Left renal pelvis (tissue), 4 donors: ENCODE measurements at places on chromosomes 3 and 15.

GRCh38 chr3:47186285-47186684 is 22.4 kb upstream of the SETD2 start:
- DNase-seq = no peak

- DNase-seq = no peak
Measured at GRCh38 chr3:39531665-39532064, 64.2 kb downstream of the MOBP start.

GRCh38 chr3:45337839-45338470 is 50.4 kb upstream of the LARS2 start:
- no peak for DNase-seq

DNA sequence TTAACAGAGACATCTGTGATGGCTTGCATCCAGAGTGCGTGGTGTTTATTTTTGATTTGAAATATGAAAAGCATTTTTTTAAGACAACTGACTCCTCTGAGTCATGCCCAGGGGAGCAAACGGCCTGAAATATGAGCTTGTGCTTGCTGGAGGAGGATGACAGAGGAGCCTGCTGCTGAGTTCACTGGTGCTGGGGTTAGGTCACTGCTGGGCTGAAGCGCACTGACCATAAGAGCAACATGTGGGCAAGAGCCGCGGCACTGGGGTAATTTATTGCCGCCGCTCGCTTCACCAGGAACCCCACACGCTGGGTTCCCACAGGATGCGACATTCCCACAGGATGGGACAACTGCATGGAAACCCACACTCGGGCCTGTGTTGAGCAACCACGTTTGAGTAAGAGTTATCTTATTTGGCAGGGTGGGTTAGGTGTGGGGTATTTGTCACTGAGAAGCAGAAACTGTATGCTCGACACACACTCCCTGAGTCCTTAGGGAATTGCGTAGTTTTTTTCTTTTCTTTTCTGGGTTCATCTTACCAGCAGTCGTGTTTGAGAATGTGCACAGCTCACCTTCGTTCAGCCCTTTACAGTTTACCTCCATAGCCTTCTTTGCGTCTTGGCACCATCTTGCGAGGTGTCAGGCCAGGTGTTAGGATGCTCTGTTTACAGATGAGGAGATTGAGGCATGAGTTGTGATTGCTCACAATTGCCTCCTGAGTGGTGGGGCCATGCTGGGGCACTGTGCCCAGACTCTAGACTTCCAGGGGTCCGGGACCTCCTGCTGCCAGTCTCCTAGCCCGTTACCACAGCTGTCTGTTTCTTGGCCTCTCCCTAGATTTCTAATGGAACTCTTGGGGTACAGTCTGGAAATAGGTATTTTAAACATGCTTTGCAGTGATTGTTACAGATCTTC is 60.4 kb downstream of the SMAD3 start:
- DNase-seq = no peak

GRCh38 chr15:35602836-35603235 is 56.9 kb upstream of the DPH6 start:
- DNase-seq = no peak

DNA sequence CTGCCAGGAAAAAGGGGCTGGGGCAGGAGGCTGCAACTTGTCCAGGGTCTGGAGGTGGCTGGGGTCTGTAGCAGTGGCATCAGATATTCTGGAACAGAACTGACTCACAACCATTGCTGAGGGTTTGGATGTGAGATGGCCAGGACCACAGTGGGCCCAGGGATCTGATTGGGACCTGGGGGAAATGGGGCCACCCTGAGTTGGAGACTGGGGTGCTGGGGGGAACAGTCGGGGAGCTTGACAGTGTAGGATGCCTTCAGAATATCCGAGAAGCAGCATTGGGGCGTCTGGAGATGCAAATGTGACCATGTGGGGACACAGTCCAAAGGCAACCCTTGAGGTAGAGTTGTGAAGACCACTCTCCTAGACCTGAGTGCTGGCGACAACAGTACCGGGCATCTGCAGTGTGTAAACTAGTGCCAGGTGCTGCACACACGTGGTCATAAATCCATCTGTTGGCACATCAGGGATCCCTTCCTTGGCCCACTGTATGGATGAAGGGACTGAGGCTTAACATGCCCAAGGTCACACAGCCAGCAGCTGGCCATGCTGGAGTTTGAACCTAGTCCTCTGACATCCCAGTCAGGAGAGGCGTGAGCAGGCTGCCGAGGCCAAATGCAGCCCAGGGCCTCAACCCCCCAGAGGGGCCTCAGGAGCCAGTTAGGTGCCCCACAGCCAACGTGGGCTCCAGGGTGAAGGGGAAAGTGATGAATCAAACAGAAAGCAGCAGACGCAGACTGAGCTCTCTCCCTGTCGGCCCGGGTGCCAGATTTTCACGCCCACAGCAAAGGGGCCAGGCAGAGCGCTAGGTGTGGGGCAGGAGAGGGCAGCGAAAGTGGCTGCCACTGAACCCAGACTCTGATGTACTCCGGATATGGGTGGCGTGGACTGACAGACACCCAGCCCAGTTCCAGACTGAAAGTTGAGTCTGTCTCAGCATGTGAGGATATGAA is 18.8 kb downstream of the HEMK1 start:
- DNase-seq = no peak

GRCh38 chr3:157064402-157064801 is 95.5 kb downstream of the CCNL1 start:
- DNase-seq = no peak

- no peak for DNase-seq
Measured at GRCh38 chr3:35899245-35899644, 259.9 kb downstream of the ARPP21 start.

DNA sequence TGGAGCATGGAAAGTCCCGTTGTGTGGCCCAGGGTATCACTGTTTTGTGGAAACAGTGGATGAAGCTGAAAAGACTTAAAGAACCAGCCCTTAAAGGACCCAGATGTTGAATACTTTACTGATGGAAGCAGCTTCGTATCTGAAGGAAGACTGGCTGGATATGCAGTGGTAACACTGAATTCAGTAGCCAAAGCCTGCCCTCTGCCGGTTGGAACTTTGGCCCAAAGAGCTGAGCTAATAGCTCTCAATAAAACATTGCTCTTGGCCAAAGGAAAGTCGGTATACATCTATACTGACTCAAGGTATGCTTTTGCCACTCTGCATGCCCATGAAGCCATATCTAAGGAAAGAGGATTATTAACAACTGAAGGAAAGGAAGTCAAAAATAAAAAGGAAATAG is 885.4 kb downstream of the PDCD6IP start:
- peak; percentile 24 for DNase-seq

GRCh38 chr3:138465925-138466324 is 31.5 kb downstream of the ESYT3 start:
- DNase-seq = no peak

DNA sequence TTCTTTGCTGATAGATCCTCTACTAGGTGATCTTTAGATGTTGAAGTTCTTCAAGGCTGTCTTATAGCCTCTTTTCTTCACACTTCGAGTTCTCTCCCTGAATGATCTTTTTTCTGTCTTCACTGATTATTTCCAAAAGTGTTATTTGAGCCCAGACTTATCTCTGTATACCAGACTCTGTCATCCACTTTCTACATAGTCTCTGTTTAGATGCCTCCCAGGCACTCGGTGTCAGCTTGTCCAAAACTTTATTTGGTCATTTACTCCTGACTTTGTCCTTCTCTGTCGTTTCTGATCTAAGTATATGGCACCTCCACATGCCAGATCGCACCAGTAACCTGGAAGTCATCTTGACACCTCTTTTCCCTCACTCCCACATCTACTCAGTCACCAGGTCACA is 27.6 kb downstream of the KLHL18 start:
- DNase-seq = no peak

DNA sequence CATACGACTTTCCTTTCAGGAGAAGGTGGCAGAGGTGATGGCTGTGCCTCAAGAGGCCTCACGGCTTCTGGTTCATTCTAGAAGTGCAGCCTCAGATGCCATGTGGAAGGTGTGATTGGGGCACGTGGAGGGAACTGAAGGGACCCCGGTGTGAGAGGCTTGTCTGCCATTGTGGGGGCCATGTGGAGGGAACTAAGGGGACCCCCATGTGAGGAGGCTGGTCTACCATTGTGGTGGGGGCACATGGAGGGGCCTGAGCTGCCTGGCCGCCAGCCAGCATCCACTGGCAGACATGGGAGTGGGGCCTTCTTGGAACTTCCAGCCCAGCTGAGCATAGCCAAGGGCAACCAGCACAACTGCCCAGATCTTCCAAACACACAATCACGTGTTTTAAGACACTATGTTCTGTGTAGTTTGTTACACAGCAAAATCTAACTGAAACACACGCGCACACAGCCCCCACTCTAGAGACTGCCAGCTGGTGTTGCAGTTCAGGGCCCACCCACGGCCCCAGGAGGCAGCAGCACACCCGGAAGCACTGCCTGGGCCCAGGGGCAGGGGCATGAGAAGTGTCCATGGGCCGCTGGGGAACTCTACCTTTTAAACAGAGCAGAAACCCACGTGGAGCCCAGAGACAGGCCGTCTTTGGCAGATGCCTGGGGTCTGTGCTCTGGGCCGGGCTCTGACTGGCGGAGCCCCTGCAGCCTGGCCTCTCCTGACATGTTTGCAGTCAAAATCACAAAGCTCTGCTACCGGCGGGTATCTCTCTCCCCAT is 66.8 kb downstream of the IQSEC1 start:
- no peak for DNase-seq

- no peak for DNase-seq
Measured at GRCh38 chr15:27383726-27384125, 412.7 kb downstream of the GABRG3 start.

GRCh38 chr15:63899193-63899592 is 65.4 kb upstream of the HERC1 start:
- no peak for DNase-seq

DNA sequence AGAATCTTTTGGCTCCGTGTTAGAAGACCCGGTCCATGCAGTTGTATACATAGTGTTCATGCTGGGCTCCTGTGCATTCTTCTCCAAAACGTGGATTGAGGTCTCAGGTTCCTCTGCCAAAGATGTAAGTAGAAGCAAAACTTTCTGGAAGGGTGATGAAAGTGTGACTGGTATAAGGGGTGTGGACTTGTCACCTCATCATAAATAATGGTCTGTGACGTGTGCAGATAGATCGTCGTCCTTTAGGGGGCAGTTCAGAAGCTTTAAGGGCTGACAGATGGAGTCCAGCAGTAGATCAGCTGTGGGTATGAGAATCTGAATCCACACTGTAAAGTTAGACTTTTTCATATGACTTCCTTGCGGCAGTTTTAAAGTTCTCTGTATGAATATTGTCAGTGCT is 15.3 kb downstream of the SEC61A1 start:
- DNase-seq = no peak

DNA sequence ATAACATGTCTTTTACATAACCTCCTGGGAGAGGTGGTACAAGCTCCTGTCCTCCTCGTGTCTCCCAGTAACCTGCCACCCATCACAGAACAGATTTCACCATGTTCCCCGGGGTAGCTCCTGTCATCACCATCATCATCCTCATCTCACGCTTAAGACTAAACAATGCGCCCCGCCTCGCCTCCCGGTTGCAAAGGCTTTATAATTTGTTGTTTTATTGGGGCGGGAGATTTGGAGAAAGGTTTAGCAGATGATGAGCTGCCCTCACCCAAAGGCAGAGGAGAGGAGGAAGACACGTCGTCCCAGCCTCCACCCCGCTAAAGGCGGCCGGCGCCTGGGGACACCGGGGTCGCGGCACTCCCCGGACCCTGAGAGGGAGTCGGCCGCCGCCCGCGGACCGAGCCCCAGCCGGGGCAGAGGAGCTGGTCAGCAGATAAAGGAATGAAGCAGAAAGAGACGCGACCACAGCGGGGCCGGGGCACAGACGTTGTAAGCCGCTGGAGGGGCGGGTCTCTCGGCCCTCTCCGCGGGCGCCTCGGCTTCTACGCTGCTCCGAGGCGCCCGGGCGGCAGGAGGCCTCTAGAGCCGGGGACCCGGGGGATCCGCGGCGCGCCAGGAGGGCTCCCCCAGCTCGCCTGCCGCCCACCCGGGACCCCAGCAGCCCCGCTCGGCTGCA is 589 bp downstream of the HERC1 start:
- no peak for DNase-seq

- DNase-seq = no peak
Measured at GRCh38 chr3:108131475-108132134, 40.8 kb upstream of the CD47 start.

DNA sequence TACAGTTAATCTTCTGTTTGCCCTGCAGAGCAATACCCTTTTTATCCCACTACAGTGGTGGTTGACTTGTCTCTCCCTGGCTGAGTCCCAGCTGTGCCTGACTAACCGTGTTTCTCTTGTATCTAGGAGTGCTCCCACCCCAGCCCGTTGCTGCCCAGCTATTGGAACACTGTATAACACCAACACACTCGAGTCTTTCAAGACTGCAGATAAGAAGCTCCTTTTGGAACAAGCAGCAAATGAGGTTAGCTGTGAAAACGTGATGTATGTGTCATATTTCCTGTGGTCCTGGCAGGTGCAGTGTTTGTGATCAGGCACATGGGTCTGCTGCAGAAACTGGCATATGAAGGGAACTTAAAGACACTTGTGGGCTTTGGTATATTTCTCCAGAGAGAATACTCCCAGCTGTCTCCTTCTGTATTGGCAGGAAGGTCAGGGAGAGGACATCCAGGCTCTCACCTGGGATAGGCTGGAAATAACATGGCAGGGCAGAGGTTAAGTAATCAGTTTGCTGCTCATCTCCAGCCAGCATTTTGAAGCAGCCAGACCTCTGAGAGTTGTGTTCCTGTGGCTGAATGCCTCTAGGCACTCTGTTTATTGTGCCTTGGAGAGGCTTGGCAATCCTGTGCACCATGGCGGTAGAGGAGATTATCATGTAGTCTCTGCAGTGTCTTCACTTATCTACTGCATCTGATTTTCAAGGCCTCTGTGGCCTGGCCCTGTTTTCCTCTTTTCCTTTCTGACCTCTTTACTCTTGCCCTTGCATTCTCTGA is 34.8 kb downstream of the ATG7 start:
- no peak for DNase-seq

DNA sequence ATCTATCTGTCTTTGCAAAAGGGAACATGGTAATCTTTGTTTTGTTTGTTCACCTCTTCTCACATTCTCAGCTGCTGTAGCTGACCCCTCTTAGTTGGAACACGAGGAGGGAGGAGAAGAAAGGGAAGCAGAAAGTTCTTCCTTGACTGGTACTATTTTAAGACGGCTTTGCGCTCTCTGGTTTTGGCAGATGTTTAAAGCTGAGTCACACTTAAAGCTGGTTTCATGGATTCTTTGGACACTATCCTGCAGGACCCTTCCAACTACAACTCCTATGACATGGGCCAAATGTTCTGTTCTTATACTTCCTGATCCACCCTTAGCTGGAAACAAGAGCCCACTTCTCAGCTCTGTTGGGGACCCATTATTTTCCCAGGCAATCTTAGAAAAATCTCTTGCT is 40.6 kb upstream of the FXR1 start:
- DNase-seq = no peak
